ENCODE measurements at places on chromosomes 12 and 14. TPM values are rescaled to one million over a fixed set of nuclear protein-coding genes. Genes with fewer than 3 reads are reported as not detected.

DNA sequence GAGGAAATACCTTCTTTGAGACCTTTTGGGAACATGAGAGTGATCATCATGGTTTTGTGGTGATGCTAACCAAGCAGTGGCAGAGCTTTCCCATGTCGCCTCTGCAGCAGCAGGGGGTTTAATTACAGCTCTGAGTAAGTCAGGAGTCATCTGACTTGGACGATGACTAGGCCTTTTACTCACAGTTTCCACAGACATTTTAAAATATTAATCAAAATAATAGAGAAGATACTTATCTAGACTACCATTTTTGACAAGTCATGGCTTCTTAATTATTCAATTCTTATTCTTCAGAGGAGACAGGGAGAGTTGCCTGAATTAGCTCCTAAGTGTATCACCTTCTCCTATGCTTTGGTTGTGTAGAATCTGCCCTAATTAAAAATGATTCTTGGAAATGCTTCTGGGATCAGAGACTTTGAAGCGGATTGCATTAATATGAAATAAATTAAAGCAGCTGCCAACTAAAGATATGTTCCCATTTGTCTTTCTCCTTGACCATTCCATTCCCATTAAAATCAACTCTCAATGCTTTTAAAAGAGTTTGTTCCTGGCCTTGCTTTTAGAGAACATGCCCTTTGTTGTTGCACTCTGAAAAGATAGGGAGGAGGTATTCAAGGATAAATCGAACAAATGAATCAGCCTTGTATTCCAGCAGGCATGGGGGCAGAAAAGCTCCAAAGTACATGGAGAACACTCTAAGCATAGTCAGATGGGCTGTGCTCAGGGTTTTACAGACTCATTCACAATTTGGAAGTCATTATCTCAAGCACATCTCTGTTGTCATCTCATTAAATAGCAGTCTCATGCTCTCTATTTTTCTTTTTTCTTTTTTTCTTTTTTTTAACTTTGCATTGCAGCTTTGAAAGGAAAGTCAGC is 7.7 kb upstream of the IFNG-AS1 start:
- DNase-seq: no peak

GRCh38 chr14:61296719-61297502 is 15.8 kb upstream of the TMEM30B start:
- DNase-seq: no peak

DNA sequence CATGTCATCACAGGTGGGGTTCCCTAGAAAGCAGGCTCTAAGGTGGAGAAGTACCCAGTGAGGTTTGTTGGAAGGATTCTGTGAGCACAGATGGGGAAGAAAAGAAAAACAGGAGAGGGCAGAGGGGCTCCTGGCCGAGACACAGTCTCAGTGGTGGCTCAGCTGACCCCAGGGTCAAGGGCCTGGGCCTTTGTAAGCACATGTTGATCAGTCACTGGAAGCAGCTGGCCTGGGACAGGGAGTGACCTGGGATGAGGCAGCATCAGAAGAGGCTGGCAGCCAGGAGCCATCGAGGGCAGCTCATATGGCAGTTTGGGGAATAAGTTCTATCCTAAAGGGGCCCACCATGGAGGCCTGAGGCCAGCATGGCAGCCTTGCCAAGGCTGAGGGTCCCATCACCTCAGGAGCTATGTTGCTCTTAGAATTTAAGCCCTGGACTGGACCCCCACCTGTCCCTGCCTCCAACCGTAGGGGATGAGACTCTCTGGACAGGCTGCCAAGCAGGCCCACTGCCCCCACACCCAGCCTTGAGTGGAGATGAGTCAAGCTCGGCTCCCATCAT is 6.3 kb upstream of the TMEM179 start:
- DNase-seq: no peak

DNA sequence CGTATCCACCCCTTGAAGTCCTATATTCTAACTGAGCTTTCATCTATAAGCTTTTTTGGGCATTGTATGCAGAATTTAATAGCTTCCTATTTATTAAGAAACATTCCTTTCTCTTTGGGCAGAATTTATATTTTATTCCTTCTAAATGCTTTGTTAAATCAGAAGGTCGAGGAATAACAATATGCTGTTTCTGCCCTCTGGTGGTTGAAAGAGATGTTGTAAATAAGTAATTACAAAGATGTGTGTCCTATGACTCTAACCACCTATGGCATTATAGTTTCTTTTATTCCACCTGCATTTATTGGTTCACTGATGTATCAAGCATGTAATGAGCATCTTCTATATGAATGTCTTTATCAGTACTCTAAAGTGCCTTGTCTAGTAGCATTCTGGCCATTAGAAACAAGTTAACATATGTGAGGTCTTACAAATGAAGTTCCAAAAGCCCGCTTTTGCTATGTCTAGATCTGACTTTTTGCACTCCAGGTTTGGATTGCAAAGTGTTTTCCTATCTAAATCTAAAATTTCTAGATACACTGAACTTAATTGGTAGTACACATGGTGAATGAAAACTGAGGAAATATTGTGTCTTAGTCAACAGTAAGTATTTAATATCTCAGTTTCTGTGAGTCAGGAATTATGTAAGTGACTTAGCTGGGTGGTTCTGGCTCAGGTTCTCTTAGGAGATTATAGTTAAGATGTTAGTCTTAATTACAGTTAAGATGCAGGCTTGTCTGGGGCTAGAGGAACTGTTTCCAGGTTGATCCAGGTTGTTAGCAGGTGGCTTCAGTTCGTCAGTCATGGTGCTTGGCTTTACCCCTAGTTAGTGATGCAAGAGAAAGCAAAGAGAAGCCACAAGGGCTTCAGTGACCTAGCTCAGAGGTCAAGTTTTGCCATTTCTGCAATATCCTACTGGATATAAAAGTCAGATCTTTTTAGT is 57.5 kb downstream of the PLEKHA5 start:
- DNase-seq: no peak

GRCh38 chr12:106582641-106583230 is at the start of gene RFX4:
TSS of gene RFX4 (plus strand) at chr12:106583004. CDS start at chr12:106583321, 317 bp downstream.
- peak; percentile 77 for DNase-seq

The TRMT61A gene
- 15.1 TPM for total RNA-seq

The SENP1 gene
- 31.5 TPM for total RNA-seq
